NCI-H1436 (cell line): ENCODE measurements at places on chromosomes 16 and 17.

DNA sequence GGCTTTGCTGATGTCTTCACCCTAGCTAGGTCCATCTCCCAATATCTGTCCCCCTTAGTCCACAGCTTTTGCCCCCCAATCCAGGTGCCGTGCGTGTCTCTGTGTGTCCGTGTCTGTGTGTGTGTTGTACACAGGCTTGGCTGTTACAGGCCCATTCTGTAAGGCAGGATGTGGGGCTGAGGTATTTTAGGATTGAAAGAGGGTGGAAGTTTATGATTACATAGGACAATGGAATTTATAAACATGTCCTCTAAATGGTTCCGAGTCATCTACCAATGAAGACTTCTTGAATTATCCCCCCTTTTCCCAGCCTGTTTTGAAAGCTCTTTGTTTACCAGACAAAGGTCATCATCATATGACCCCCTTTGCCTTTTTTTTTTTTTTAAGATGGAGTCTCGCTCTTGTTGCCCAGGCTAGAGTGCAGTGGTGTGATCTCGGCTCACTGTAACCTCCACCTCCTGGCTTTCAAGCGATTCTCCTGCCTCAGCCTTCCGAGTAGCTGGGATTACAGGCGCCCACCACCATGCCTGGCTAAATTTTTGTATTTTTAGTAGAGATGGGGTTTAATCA is 21.9 kb downstream of the ACE start:
- no peak for DNase-seq

DNA sequence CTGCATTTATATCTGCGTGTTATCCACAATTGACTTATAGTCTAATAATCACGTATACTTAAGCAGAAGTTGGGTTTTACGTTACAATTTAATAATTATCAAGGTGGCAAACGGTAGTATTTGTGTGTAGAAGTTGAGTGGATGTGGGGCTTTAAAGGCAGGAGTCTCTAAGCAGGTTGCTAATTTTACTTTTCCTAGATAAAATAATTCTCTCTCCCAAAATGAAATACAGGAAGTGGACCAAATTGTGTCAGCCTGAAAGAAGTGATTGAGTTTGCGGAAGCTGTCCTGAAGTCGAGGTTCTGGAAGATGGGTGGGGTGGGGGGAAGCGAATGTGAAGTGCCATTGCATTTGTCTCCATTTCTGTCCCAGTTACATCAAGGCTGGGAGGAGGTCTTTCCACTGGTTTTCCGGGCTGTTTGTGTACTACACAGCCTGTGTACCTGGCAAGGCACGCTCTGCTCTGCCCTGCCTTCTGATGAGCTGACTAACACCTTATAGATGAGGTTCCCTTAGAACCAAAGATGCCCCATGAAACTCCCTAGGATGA is 385.1 kb downstream of the WWOX start:
- DNase-seq, result no peak

DNA sequence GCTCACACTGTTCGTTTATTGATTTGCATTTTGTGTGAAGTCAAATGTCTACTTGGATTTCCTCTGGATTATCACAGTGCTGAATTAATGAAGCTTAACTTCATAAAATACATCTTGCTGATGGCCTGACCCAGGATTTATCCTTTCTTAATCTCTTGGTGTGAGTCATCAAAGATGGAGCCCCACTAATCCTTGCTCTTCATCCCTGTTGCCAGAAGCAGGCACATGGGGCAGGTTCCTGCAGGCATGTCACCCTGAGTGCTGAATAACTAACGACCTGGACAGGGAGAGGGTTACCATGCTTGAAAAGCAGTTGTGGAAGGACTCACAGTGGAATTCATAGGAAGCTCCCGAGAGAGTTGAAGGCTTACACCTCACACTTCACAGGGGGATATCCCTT is 56.0 kb upstream of the FA2H start:
- DNase-seq, result no peak

- DNase-seq, result no peak
These were observed 37.8 kb downstream of the ITGAE start for GRCh38 chr17:3762922-3763776.

GRCh38 chr17:57187391-57187790 is 68.9 kb upstream of the MSI2 start:
- no peak for DNase-seq

GRCh38 chr17:15255713-15256454 is 9.2 kb downstream of the PMP22 start:
- DNase-seq, result no peak

DNA sequence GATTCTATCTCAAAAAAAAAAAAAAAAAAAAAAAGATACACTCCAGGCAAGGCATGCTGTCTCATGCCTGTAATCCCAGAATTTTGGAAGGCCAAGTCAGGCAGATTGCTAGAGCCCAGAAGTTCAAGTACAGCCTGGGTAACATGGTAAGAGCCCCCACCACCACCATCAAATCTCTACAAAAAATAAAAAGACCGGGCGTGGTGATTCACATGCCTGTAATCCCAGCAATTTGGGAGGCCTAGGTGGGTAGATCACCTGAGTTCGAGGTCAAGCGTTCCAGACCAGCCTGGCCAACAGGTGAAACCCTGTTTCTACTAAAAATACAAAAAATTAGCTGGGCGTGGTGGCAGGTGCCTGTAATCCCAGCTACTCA is 1.8 kb upstream of the ACLY start:
- DNase-seq, result no peak

- peak; percentile 9 for DNase-seq
These were observed 6.9 kb upstream of the GJD3 start for GRCh38 chr17:40371261-40371929.

DNA sequence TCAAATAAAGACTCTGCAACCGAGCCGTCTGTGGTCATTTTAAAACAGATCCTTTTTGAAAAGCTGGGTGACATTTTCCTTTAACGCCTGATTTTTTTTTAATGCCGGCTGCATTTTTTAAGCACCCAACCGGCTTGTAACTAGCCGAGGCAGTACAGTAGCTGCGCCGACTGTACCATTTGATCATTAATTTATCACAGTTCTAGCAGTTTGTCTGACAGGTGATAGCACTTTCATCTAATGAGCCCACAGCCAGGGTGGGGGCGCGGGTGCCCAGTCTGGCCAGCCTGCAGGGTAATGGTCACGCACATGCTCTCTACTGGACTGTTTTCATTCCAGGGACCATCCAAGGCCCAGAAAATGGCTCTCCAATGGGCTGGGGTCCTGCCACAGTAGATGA is 68.8 kb downstream of the IRX5 start:
- DNase-seq, result no peak

GRCh38 chr16:72224260-72224768 is 52.4 kb upstream of the PMFBP1 start:
- no peak for DNase-seq

DNA sequence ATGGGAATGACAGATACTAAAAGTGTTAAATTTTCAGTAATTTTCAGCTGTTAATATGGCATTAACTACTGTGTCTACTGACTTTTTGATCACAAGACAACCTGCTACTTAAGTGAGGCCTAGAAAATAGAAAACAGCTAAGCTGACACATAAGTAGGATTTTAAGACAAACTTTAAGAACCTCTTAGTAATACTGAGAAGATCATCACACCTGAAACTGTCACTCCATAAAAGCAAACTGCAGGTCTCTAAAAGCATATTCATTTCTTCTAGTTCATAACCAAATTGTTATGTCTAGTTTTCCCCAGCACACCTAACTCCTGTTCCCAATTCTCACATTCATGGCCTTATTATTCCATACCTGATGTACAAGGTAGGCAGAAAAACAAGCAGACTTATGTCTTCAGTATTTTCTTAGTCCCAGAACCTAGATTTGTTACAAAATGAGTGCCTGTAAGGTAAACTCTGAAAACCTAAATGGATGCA is 8.0 kb downstream of the SRSF1 start:
- no peak for DNase-seq

GRCh38 chr16:1343428-1344242 is 8.0 kb downstream of the TSR3 start:
- DNase-seq, result no peak

- DNase-seq, result no peak
These were observed 19.8 kb downstream of the TAF1C start for GRCh38 chr16:84166796-84167695.

GRCh38 chr17:39602533-39603303 is 5.0 kb downstream of the NEUROD2 start:
- DNase-seq, result no peak

DNA sequence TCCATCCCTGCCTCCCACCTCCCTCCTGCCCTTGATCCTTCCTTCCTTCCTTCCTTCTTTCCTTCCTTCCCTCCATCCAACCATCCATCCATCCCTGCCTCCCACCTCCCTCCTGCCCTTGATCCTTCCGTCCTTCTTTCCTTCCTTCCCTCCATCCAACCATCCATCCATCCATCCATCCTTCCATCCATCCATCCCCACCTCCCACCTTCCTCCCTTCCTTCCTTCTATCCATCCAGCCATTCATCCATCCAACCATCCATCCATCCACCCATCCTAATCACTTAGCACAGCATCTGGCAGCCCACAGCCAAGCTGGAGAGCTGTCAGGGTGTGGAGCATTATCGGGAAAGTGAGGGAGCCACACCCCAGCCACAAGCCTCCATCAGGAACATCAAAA is 54.5 kb downstream of the TK2 start:
- no peak for DNase-seq

- DNase-seq, result no peak
These were observed 151.6 kb downstream of the SOCS1 start for GRCh38 chr16:11104168-11105037.

GRCh38 chr16:68790130-68790761 is 53.1 kb upstream of the TANGO6 start:
- no peak for DNase-seq

GRCh38 chr16:88010343-88010967 is 59.2 kb downstream of the BANP start:
- no peak for DNase-seq

- no peak for DNase-seq
These were observed 168.0 kb downstream of the AHSP start for GRCh38 chr16:31695667-31696066.

GRCh38 chr16:77469634-77470033 is 34.8 kb upstream of the ADAMTS18 start:
- no peak for DNase-seq

GRCh38 chr17:48484850-48485249 is 46.0 kb downstream of the HOXB1 start:
- no peak for DNase-seq
